ENCODE measurements at places on chromosomes 3 and 15. TPM values are rescaled to one million over a fixed set of nuclear protein-coding genes. Genes with fewer than 3 reads are reported as not detected.

The C2CD4B gene
- total RNA-seq, result 4.8 TPM

DNA sequence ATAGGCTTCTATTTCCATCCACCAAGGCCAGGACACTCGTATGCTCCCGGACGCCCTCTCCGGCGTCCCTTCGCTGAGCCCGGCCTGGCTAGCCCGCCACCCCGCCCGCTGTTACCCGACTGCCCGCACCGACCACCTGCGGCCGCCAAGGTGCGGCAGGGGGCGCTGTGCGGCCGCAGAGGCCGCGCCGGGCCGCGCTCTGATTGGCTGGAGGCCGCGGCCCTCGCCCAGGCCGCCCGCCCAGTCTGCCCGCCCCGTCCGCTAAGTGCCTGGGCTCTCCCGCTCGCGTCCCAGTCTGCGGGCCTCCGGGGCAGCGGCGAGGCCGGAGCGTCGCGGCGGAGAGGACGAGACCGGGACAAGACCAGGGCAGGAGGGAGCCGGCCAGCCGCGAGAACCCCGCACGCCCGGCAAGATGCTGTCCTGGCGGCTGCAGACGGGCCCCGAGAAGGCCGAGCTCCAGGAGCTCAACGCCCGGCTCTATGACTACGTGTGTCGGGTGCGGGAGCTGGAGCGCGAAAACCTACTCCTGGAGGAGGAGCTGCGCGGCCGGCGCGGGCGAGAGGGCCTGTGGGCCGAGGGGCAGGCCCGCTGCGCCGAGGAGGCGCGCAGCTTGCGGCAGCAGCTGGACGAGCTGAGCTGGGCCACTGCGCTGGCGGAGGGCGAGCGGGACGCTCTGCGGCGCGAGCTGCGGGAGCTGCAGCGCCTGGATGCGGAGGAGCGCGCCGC, at the start of gene SYNM:
TSS of gene SYNM (plus strand) at position 293 of the 726 bp plus-strand sequence. CDS start at position 413, 120 bp downstream.
- DNase-seq, result peak; percentile 88

The CLDN16 gene
- not detected for total RNA-seq

The SOX14 gene
- total RNA-seq, result not detected

The ALDH1A3 gene
- 25.4 TPM for total RNA-seq

GRCh38 chr15:80669663-80670273, 25.3 kb upstream of the ABHD17C start:
- peak; percentile 31 for DNase-seq

GRCh38 chr3:120349855-120350125, 636 bp upstream of the LRRC58 start:
- DNase-seq, result no peak

DNA sequence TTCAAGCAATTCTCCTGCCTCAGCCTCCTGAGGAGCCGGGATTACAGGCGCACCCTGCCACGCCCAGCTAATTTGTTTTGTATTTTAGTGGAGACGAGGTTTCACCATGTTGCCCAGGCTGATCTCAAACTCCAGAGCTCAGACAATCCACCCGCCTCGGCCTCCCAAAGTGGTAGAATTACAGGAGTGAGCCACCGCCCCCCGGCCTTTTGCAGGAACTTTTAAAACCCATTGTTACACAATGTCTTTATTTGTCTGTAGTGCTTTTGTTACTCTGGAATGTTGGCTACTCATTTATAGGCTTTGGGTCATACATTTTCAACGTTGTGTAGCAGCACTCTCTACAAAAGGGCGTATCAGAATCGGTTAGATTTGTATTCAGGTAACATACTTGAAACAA, 499.1 kb downstream of the ROBO2 start:
- DNase-seq, result no peak

DNA sequence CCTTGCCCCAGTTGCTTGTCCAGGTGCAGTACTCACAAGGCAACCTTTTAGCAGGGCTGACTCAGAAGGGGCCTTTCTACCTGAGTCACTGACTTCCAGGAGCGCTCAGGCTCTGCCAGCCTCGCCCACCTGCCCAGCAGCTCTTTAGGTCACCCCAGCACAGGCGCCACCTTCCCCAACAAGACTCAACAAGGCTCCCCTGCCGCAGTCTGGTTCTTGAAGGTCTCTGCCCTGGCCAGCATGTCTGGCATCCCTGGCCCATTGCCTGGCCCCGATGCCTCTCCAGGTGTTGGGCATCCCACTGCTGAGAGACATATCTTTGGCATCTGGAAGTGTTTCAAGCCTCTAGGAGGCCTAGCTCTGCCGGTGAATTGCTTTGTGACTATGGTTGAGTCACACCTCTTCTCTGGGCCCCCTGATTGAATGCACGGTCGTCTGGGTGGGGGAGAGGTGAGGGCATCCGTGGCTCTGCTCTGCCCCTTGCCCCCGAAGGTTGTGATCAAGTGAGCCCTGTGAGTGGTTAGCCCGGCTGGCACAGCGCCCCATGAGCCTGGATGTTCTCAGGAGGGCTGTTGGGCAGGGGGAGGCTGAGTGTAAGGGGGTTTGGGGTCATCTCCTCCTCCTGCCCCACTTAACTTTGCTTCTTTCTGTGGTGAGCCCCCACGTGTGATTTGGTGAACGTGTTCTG, 21.6 kb downstream of the SNX33 start:
- no peak for DNase-seq

- peak; percentile 61 for DNase-seq
These were observed 4.9 kb upstream of the P3H2 start for GRCh38 chr3:190125436-190126068.

- no peak for DNase-seq
These were observed 1.0 kb downstream of the IGSF11 start for GRCh38 chr3:119033393-119034255.

DNA sequence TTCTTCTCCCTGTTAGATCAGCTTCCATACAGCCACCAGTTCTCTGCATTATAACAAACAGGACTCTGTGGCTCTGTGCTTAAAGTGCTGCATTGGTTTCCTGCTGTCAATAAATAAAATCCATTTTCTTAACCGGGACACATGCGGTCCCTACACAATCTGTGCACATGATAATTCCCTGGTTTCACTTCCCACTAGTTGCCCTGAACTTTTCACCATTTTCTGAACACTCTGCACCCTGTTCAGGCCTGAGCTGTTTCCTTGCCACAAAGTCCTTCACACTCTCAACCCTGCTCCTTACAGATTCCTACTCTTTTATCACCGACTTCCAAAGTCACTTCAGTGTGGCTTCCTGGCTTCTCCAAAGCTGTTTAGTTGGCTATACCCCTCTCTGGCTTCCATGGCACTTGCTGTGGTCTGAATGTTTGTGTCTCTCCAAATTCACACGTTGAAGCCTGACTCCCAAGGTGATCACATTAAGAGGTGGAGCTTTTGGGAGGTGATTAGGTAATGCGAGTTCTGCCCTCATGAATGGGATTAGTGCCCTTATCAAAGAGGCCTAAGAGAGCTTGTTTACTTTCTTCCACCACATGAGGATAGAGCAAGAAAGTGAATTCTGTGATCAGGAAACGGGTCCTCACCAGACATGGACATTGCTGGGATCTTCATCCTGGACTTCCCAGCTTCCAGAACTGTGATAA, 233.4 kb downstream of the CHST2 start:
- DNase-seq, result peak; percentile 52

- no peak for DNase-seq
These were observed 397.6 kb downstream of the FOXP1 start for GRCh38 chr3:71185733-71186455.

DNA sequence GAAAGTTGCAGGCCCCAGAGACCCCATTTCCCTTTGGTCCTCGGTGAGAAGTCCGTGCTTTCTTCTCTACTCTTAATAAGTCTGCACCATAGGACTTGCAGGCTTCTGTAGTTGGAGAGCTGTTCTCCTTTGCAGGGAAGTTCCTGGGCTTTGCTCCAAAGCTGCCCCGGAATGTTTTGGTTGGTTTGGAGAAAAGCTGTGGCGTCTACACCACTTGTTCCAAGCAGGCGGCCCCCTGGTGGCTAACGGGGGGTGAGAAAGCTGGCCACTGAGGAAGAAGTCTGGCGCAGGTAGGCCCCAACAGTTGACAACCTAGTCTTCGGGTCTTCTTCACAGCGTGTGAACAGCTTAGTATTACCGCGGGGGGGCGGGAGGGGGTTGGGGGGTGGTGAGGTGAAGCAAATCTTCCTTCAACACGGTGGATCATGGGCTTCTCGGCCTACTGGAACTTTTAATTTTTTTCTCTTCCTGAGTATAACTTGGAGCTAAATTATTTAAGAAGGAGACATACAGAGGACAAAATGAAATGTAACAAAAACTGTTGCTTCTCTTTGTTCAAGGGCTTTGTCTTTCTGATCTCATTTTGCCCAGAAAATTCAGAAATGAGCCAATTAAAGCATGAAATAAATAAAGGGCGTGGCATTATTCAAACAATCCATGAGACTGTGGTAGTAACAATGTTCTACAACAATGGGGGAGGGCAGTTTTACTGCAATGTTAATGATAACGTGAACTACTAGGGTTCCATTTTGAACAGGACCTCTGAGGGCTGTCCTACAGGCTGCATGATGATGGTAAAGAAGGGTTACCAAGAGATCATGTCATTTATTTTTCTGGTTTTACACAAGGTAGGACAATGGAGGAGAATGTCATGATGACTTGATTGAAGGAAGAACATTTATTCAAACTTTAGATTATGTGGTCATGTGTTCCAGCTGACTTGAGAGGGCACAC, 2.2 kb upstream of the THRB start:
- peak; percentile 58 for DNase-seq

The PDZRN3 gene
- total RNA-seq, result 57.1 TPM

DNA sequence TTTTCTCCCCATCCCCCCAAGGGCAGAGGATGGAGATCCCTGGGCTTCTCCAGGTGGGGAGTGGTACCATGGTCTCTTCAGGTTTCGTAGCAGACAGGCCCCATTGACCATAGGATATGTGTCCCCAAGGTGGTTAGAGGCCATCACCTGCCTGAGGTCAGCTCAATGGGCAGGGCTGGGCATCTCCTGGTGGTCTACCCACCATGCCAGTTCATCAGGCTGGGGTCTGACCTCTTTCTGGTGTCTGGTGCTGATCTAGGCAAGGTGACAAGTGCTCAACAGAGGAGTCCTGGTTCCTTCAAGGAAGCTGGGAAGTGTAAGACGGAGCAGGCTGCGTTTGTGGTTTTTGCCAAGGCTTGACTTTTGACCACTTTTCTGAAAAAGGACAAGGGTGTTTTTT, 71.4 kb downstream of the SMAD3 start:
- DNase-seq, result no peak

The SPTSSB gene
- total RNA-seq, result 0.04 TPM

Measured in muscle of leg (tissue), 16 donors.